ENCODE measurements at places on chromosomes 3 and 15.
A peak's percentile ranks its signal among the peaks of the same experiment; 100 is the strongest.

GRCh38 chr3:189690672-189691071 lies 59.5 kb downstream of the TP63 start:
- no peak for DNase-seq

DNA sequence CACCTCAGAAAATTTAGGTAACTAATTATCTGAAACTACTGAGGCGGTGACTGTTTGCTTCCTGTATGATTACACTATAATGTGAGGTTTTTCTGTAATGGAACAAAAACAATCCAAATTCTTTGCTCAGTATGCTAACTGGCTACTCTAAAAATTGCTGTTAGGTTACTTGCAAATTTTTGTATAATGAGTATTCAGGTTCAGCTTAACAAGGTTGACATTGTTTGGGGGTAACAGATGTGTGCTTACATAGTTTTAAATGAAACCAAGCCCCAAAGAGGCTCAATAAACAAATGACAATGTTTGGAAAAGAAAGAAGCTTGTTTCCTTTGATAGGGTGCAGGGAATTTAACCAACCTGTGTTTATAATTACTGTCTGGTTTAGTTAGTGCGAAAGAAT lies 414.5 kb upstream of the MDFIC2 start:
- no peak for DNase-seq

DNA sequence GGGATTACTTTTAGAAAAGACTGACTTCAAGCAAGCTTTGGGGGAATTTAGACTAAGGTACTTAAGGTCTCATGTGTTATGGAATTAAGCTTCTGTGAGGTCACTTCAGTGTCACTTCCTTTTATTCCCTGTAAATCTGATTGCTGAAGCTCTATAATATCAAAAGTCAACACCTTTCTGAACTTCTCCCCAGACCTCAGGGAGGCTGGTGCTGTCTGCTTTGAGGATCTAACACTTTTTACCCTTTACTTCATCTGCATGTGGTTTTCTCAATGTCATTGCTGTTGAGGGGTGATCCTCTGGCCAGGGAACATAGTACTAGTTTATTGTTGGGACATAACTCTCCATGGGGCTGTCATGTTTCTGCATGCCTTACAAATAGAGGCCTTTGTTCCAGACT lies 41.8 kb upstream of the RASGRF1 start:
- no peak for DNase-seq

GRCh38 chr3:140766465-140766864 lies 88.6 kb downstream of the TRIM42 start:
- DNase-seq: no peak

GRCh38 chr15:101368086-101368780 lies 73.2 kb upstream of the SNRPA1 start:
- no peak for DNase-seq

DNA sequence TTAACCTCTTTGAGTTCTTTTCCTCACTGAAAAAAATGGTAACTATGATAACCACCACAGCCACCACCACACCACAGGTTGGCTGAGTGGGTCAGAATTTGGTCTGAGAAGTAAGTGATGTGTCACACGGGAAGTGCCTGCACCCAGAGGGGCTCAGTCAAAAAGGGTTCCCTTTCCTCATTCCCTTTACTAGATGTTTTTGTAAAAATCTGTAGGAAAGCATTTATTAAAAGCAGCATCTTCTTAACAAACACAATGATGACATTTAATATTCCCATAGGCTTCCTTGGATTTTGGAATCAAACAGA lies 23.2 kb downstream of the CFAP92 start:
- no peak for DNase-seq

- no peak for DNase-seq
Observed at GRCh38 chr3:82031596-82031995, 270.2 kb upstream of the GBE1 start.

- no peak for DNase-seq
Observed at GRCh38 chr3:106635826-106636225, 741.4 kb upstream of the CCDC54 start.

DNA sequence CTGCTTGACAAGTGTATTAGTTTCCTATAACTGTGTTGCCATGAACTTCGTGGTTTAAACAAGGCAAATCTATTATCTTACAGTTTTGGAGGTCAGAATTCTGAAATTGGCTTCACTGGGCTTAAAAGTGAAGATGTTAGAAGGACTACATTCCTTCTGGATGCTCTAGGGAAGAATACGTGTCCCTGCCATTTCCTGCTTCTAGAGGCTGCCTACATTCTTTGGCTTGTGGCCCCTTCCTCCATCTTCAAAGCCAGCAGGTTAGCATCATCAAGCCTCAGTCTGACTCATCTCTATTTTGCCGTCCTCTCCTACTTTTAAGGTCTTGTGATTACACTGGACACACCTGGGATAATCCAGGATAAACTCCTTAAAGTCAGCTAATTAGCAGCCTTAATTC lies 327.7 kb downstream of the SATB1 start:
- DNase-seq: no peak

DNA sequence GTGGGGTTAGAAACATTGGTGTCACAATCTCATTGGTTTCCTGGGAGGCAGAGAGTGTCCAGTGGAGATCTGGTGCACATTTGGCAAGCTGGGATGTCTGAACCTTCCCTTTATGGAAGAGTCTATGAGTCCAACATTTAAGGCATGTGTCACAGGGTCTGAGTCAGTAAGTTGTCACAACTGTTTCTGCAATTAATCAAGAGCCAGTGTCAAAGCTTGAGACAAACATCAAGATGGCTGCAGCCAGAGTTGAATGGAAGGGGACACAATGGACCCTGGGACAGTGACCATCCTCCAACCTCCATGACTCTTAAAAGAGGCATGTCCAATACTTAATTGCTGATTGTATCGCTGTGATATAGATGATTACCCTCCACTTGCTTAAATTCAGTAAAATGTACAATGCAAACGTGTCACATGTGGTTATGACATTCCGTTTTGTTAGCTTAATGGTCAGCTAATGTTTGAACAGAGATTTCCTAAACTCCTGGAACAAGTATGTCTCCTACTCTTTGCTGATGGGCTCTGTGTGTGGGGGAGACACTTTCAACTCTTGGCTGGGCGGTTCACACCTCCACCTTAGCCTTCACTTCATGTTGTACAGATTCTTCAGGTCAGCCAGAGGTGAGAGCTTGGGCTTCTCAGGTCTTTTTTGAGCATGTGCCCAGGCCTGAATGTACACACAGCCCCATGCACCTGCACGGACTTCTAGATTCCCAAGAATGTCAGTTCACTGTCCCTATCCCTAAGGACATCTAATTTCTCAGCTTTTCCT lies 79.9 kb upstream of the PRR23E start:
- no peak for DNase-seq

DNA sequence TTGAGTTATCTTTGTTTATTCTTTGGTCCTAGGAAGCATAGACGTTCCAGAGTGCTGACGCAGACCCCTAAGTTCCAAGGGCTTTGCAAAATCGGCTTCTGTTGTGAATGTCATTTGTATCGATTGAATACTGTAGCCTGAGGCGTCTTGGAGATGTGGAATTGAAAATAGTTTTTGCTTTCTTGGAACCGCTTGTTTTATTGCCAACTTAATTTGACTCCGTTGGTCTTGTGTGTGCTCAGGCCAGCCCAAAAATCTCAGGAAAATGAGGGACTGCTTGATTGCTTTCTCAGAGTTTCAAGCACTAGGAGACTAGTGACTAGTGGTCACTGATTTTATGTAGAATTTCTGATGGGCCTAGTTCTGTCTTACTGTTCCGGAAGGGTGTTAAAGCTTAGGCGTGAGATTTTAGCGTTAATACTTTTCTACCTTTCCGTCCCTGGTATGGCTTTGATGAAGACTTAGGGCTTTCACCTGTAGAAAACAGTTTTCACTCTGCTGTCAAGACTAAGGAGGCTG lies 263 bp upstream of the UTS2B start:
- DNase-seq: peak; percentile 68

- DNase-seq: peak; percentile 52
Observed at GRCh38 chr3:63762934-63763550, 56.1 kb upstream of the C3orf49 start.

GRCh38 chr15:61534986-61535385 lies 305.9 kb upstream of the RORA start:
- DNase-seq: no peak

GRCh38 chr15:73747847-73748590 lies 5.1 kb downstream of the INSYN1 start:
- no peak for DNase-seq

GRCh38 chr3:130428871-130429712 lies 83.6 kb downstream of the COL6A5 start:
- DNase-seq: no peak

DNA sequence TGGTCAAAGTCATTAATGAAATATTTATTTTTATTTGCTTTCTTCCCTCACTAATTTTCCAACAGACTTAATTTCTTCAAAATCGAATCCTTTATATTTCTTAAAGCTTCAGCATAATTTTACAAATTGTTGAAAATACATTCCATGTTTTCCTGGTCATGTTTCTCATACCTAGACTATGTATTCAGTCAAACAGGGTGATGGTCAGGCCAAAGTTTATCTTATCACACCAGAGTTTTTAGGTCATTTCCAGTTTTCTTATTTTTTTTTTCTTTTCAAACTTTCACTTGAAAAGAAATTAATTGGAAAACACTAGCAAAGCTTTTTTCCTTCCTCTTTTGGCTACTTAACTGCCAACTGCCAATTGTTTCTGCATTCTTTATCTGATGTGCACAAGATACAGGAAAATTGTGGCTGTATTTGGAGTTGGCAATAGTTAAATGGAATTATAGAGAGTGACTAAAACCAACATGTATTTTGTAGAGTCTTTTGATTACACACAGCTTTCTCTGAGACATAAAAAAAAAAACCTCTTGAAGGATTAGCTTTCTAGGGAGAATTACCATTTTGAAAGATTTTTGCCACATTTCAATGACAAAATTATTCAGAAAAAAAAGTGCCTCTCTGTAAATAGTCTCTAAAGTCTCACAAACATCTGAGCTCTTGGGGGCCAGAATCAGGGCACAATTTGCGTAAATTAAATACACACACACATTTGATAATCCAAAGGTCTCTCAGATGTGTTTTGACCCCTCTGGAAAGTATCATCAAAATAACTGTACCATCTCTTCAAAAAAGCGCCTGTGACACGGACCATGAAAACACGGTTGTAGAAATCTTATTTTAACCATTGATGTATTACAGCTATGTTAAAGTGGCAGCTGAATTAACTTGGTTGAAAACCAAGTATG lies 603.2 kb upstream of the KCNMB2 start:
- no peak for DNase-seq

DNA sequence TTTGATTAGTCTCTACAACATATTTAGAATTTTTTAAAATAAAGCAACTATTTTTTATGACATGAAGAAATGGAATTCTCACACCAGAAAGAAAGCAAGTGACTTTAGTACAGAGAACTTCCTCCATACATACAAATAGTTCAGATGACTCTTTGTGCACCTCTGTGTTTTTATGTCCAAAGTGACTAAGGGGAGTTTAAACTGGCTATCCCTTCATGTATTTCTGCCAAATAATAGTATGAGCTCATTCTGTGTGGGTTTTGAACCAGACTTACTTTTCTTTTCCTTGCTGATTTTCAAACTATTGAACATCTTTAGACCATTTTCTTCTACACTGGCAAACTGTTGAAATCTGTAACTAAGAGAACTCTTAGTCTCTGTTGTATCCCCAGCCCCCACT lies 196.3 kb downstream of the EPHA3 start:
- DNase-seq: no peak

GRCh38 chr15:68699881-68700454 lies 120.7 kb downstream of the ANP32A start:
- no peak for DNase-seq

DNA sequence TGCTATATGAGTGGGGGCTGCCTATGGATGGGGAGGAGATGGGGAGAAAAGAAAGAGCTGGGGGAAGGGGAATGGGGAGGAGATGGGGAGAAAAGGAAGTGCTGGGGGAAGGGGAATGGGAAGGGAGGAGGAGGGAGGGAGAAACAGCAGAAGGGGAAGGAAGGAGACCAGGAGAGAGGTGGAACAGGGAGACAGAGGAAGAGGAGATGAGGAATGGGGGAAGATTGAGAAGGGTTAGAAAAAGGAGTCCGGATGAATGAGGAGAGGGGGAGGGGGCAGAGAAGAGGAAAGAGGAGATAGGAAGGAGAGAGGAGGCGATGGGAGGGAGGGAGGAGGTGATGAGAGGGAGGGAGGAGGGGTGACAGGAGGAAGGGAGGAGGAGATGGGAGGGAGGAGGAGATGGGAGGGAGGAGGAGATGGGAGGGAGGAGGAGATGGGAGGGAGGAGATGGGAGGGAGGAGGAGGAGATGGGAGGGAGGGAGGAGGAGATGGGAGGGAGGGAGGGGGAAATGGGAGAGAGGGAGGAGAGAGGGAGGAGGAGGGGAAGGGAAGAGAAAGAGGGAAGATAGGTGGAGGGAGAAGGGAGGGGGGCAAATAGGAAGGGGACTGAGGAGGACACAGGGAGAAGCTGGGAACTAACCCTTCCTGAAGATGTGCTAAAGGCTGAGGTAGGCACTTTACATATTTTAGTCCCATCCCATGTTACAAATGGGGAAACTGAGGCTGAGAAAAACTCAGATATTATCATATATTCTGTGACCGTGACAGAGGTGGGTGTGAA lies 6.6 kb upstream of the BCL2L10 start:
- no peak for DNase-seq

DNA sequence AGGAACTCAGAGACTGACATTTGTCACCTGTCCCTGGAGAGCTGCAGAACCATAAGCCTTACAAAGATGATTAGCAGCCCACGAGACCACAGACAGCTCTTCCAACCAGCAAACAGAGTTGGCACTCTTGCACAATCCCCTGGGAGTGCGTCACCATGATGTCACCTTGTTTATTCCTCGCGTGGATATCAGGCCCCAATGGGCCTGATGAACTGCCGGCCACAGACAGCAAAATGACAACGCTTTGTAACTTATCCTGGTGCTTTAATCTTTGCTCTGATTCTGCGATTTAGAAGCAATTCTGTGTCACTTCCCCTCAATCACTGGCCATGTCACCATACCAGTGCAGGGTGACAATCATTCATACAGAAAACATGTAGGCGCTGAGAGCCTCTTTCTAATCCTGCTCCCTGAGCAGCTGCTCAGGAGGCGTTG lies 89.2 kb downstream of the TAMM41 start:
- DNase-seq: peak; percentile 32

GRCh38 chr3:151307583-151308488 lies 8.8 kb downstream of the GPR87 start:
- DNase-seq: peak; percentile 19

DNA sequence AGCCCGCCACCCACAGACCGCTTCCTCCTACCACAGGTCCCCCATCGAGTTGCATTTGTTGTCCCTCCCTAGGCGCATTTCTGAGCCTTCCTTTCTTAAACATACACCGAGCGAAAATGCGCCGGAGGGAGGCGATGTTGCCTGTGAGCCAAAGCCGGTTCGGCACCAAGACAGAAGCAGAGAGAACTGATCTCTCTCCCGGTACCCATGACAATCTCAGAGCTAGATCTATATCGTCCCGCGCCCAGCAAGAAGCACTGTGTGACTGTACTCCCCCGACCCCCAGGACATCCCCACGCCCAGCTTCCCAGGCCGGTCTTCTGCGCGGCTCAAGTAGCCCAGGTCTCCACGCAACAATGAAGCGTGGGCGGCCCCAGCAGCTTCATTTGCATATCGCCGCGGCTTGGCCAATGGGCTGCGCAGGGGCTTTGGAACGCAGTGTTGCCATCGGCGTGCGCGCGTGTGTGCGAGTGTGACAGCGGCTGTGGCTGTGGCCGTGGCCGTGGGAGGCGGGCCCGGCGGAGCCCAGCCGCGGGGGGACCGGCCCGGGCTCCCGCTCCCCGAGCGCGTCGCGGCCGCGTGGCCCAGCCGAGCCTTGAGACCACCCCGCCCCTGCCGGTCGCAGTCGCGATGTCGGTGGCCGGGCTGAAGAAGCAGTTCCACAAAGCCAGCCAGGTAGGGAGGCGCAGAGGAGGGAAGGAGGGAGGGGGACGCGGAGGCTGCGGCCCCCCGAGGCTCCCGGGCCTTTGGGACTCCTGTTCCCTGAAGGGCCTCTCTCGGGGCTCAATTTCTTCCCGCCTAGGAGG lies at the start of gene SH3GL3:
Gene SH3GL3 (plus strand): TSS at position 438 of the 806 bp plus-strand sequence. CDS start 193 bp downstream, at position 631.
- peak; percentile 90 for DNase-seq

Measured in epithelial cell of esophagus (primary cell).